ENCODE measurements at places on chromosomes 4 and X. TPM values are rescaled to one million over a fixed set of nuclear protein-coding genes. Genes with fewer than 3 reads are reported as not detected.

SPOCK3 gene
- total RNA-seq: not detected

DNA sequence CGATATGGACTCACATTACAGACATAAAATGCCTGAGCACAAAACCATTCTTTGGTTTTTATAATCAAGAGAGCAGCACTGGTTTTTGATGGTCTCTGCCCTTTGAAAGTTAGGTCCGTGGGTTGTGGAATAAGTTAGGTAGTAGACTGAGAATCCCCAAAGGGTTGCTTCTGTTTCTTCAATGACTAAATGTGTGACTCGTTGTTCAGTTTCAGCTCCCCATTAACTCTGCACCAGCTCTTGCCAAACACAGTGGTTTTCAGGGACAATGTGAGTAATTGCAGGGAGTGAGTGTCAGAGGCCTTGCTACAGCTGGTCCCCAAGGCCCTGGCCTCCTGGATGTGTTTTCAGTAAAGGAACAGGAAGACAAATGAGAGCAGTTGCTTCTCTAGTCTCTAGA is 24.8 kb downstream of the SMIM20 start:
- no peak for DNase-seq

DNA sequence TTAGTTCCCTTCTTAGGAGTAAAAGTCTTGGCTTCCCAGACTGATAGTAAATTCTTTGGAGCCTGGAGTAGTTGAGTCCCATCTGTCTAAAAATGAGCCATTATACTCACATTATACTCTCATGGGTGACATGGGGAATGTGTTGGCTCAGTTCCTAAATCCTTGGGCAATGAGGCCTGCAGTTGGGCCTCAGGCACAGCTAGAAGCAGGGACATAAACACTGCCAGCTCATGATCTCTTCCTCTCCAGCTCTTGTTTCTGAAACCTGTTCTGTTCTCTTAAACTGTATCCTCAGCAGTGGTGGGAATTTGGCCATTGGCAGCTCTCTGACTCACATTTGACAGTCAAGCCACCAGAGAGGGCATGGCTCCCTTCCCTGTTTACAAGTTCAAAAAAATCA is 212.5 kb downstream of the SPATA18 start:
- DNase-seq: no peak

GRCh38 chr4:26851129-26851528 is 9.5 kb upstream of the STIM2 start:
- DNase-seq: no peak

TEX13D gene
- total RNA-seq: not detected

- DNase-seq: no peak
These were observed 677.5 kb downstream of the DMD start for GRCh38 chrX:32533848-32534247.

MND1 gene
- total RNA-seq: not detected

Data from right cardiac atrium (tissue), 5 donors.